ENCODE measurements at places on chromosomes 13 and 19. TPM values are rescaled to one million over a fixed set of nuclear protein-coding genes. Genes with fewer than 3 reads are reported as not detected.

MISP gene
- total RNA-seq: not detected

- no peak for DNase-seq
Measured at GRCh38 chr13:97528518-97528917, 94.5 kb downstream of the RAP2A start.

UQCRFS1 gene
- total RNA-seq: 47.6 TPM

DNA sequence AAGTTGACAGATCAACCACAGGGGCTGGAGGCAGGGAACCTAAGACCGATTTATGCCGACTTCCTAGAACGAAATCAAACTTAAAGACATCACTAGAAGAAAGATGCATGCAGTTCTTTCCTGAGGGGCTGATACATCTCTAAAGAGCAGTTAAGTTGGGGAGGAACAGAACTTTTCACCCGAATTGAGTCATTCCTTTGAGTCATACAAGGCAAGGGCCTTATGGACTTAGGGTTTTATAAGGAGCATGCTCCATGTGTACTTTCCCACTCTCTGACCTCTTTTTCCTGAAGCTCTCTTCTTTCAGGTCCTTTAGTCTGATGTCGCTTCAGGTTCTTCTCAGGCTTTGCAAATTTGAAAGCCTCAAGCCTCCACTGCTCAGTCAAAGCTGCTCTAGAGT, 7.9 kb upstream of the FBXL3 start:
- DNase-seq: no peak

DNA sequence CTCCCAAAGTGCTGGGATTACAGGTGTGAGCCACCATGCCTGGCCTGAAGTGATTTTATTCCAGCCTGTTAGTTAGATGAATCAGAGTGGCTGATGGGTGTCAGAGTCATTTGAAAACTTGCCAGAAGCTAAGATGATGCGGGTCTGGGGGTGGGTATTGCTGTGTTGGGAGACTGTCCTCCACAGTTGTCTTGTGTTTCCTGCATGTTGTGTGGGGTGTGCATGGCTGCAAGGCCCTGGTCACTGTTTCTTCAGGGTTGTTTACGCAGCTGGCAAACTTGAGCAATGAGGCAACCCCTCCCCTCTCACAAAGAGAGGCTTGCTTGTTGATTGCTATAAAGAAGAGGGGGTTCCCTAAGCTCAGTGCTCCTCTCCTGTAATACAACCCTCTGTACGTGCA, 71.8 kb downstream of the TRPM4 start:
- no peak for DNase-seq

Data from activated naive CD4-positive, alpha-beta T cell treated with anti-CD3 and anti-CD28 coated beads for 36 hours (primary cell).